ENCODE measurements at places on chromosomes 1 and 21.

- DNase-seq, result no peak
These were observed 69.1 kb upstream of the C1orf105 start for GRCh38 chr1:172351346-172351745.

DNA sequence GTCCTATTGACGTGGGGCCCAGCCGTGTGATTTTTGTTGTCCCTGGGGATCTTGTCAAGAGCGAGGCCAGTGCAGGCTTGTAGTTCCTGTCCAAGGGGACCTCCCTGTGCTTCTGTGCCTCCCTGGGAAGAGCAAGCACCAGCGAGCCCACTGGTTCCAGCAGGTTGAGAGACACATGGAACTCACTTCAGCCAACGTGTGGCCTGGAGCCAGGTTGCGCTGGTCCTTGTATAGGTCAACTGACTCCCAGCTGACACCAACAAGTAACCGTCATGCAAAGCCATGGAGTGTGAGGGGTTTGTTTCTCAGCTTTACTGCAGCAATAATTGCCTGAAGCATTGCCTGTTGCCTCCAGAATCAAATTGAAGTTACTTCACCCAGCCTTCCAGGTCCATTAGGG is 63.0 kb downstream of the DISP3 start:
- no peak for DNase-seq

GRCh38 chr1:30477588-30477987 is 245.8 kb downstream of the MATN1 start:
- DNase-seq, result no peak

DNA sequence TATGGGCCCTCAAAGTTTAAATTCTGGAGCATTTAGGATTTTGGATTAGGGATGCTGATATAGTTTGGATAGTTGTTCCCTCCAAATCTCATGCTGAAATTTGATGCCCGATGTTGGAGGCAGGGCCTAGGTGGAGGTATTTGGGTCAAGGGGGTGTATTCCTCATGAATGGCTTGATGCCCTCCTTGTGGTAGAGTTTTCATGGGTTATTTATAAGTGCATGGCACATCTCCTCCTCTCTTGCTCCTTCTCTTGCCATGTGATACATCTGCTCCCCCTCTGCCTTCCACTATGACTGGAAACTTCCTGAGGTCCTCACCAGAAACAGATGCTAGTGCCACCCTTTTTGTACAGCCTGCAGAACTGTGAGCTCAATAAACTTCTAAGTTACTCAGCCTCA is 17.5 kb upstream of the NKAIN1 start:
- no peak for DNase-seq

- DNase-seq, result no peak
These were observed 760 bp upstream of the SF3B4 start for GRCh38 chr1:149928401-149928724.

- no peak for DNase-seq
These were observed 308.7 kb downstream of the TTLL7 start for GRCh38 chr1:83689921-83690868.

DNA sequence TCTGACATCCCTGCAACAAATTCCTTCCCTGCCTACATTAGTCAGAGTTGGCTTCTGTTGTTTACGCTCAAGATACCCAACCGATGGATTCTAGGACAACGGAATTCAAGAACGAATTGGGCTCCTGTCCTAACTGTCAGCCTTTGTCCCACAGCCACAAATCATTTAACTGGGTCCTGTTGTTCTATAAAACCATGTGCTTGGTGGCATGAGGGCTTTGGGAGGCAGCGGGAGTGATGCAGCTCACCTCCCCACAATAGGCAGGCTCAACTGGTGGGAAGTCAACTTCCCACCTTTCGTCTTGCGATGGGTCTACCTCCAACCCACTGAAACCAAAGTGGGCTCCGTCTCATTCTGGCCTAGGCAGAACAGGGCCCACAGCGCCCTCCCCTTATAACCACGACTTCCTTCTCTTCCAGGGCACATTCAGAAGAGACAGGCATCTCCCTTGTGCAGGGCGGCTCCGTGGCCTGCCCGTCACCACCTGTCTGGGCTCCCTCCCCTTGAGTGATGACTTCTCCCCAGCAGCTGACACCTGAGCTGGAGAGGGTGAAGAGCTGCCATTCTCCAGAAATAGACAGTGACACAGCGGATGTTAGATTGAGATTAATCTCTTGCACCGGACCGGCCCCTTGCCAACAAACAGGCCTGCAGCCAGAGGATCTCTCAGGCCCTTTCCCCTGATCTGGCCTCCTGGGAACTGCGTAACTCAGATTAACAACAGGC is 26.5 kb downstream of the LRRC38 start:
- DNase-seq, result no peak

DNA sequence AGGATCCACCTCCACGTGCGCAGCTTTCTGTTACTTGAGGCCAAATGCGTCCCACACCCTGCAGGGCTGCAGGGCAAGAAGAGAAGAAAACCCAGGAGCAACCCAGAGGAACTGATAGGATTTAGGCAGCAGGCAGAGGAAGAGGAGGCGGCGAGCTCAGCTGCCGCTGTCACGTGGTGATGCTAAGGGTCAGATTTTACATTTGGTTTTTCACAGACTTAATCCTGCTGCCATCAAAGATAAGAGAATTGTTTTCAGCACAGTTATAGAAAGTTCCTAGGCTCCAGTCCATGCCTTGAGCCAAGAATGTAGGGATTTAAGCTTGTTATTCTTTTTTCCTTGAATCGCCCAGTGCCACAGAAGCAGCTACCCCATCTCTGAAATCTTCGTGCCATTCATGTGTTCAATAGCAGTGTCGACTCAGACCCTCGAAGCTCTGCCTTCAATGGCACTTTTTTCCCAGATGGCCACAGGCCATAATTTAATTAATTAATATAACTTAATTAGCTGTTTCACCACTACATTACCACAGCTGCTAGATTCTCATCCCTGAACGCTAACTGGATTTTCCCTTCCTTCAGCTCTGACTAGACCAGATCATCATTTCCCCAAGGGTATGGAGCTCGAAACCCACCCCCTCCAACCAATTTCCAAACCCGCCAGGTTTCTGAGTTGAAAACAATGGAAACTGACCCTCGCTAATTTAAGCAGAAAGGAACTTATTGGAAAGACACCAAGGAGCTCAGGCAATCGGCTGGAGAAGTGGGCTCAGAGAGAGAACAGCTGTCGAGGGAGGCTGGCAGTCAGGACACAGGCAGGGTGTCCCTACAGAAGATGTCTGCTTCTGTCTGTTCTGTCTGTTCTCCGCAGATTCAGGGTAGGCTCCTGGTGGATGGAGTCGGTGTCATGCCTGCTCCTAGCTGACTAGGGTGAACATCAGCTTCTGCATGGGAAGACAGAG is 36.2 kb downstream of the LDLRAP1 start:
- no peak for DNase-seq

- DNase-seq, result peak; percentile 52
These were observed 37.0 kb downstream of the CAPN8 start for GRCh38 chr1:223628233-223629125.

DNA sequence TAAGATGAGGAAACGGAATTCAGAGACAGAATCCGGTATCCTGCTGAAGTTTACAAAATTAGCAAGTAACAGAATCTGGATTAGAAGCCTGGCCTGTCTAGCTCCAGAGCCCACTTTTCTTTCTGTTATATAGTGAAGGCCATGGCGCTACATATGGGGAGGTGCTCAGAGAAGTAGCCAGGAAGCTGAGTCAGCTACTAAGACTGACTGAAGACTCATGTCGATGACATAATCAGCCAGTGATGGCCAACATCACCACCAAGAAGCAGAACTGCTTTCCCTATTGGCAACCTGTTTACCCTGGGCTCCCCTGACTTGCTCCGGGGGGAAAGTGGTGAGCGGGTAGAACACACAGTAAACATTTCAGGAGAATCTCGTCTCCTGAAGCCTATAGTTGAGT is 18.8 kb downstream of the LRRC52 start:
- DNase-seq, result no peak

DNA sequence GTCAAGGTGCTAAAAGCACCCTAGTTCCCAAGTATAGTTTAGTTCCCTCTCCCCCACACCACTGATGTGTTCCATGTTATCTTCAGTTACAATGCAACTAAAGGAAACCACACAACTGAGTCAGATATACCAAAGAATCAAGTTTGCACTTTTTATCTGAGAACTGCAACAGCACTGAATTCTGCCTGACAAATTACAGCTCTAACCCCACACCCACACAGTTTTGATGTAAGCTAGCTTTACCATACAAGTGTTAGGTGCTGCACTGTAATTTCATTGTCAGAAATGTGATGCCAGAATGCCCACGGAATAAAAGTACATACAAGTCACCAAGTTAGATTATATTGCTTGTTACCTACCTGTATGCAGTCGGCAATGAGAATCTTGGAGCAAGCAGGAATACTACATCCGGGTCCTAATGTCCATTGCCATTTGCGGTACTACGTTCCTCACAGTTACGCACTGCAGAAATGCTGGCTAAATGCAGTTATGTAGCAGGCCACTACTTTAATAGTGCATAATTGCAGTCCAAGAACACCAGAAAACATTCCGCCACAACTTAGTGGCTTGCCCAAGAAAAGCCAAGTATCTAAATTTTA is 12.1 kb downstream of the SFPQ start:
- no peak for DNase-seq

DNA sequence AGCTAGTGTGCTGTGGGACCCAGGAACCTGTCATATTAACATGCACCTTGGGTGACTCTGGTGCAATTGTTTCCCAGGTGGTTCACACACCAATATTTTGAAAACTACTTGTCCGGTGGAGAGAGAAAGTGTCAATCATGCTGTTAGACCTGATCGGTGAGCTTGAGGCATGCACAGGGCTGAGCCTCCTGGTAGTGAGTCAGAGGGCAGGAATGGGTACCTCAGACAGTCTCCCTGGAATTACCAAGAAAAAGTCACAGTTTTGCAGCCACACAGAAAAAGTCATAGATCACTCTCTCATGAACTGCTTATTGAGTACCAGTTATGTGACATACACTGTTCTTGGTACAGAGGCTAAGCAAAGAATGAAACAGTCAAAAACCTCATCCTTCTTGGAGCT is 140.1 kb upstream of the NFIA start:
- no peak for DNase-seq

DNA sequence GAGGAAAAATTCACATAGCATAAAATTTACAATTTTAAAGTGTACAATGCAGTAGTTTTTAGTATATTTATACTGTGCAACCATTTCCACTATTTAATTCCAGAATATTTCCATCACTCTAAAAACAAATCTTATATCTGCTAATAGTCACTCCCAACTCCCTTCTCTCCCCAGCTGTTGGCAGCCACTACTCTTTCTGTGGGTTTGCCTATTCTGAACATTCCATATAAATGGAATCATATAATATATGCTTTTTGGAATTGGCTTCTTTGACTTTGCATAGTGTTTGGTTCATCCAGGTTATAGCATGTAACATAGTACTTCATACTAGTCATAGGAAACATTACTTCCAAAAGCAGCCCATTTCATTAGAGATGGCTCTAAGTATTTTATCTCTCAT is 25.0 kb upstream of the TMEM39B start:
- no peak for DNase-seq
